ENCODE measurements at places on chromosomes 4 and X.

GRCh38 chr4:173038192-173038896 is 130.3 kb upstream of the GALNT7 start:
- no peak for DNase-seq

- no peak for DNase-seq
These were observed 672.9 kb downstream of the ADGRL3 start for GRCh38 chr4:61872983-61873382.

DNA sequence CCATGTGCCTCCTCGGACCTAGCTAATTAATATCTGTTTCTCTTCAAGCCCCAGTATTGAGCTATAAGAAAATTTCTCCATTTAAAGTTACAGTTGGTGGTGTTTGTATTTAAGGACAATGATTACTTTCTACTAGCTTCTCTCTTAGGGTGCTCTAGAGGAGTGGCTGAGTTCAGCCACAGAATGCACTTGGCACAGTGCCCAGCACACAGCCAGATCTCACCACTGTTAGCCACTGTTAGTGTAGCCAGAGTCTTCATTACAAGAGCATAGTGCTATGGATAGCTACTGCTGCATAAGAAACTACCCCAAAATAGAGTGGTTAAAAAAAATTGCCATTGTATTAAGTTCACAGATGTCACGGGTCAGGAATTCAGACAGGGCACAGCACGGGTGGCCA is 421.3 kb downstream of the BCOR start:
- no peak for DNase-seq

- DNase-seq, result no peak
These were observed 49.3 kb downstream of the SLC10A7 start for GRCh38 chr4:146472404-146472803.

Data from retinal pigment epithelial cell (primary cell).